ENCODE measurements at places on chromosomes 6 and 20.
A peak's percentile ranks its signal among the peaks of the same experiment; 100 is the strongest.

GRCh38 chr20:23331450-23332350, 18.9 kb upstream of the NXT1 start:
- DNase-seq, result no peak

DNA sequence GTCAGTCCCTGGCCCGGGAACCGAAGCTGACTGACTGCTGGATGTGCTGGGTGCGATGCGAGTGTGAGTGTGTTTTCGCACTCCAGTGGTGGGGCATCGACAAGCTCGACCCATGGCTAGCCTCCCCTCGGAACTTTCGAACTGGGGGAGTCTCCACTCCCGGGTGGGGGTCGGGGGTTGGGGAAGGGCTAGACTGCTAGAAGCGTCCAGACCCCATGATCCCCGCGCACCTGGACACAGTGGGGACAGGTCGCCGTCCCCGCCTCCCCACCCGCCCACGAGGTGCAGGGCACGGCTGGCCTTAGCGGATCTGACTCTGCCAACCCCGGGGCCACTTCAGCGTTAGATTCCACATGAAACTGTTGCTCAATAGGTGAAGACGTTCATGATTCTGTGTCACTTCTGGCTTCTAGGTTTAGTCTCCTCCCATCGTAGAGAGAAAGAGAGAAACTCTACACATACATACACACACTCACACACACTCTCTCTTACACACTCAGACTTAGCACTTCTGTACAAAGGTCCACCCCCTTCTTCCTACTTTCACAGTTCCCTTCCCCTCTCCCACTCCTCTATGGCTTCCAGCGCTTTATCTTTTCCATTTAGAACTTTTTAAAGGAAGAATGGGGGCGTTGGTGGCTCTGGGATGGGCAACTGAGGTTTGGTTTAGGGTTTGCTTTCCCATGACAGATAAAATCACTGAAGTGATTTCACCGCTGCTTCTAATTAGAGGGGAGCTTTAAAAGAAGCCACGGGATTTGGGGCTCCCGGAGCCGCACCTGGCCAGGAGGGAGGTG, 5.1 kb upstream of the TFAP2A start:
- DNase-seq, result no peak

- DNase-seq, result no peak
Observed at GRCh38 chr6:139539852-139540251, 165.4 kb upstream of the CITED2 start.

DNA sequence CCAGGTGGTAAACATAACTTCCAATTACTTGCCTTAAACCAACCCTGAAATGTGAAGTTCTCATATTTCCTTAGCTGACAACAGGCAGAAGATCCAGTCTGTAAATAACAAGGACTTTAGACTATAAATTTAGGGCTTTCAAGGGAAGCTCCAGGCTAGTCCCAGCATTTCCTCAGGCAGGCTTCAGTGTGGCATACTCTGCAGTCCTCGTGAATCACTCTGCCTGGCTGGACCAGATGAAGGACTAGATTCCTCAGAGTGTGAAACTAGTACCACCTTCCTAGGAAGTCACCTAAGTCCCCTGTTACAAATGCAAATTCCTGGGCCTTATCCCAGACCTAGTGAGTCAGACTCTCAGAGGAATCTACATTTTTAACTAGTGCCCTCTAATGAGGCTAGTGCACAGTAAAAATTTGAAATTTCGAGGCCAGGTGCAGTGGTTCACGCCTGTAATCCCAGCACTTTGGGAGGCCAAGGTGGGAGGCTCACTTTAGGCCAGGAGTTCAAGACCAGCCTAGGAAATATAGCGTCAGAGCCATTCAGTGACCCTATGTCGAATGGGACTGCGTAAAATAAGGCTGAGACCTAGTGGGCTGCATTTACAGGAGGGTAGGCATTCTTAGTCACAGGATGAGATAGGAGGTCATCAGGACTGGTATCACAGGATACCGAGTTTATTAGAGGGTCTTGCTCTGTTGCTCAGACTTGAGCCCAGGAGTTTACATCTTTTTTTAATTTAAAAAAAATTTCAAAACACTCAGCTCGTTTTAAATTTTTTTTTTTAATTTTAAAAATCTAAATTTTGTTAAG, 279.6 kb upstream of the JARID2 start:
- no peak for DNase-seq

- DNase-seq, result no peak
Observed at GRCh38 chr20:1885940-1886693, 9.1 kb upstream of the SIRPA start.

GRCh38 chr6:113879186-113880096, 22.3 kb downstream of the MARCKS start:
- no peak for DNase-seq

- no peak for DNase-seq
Observed at GRCh38 chr6:34238585-34239499, 2.2 kb downstream of the HMGA1 start.

- DNase-seq, result no peak
Observed at GRCh38 chr6:167154895-167155294, 2.9 kb downstream of the GPR31 start.

GRCh38 chr6:56853541-56853940, 101.4 kb upstream of the BEND6 start:
- DNase-seq, result no peak

DNA sequence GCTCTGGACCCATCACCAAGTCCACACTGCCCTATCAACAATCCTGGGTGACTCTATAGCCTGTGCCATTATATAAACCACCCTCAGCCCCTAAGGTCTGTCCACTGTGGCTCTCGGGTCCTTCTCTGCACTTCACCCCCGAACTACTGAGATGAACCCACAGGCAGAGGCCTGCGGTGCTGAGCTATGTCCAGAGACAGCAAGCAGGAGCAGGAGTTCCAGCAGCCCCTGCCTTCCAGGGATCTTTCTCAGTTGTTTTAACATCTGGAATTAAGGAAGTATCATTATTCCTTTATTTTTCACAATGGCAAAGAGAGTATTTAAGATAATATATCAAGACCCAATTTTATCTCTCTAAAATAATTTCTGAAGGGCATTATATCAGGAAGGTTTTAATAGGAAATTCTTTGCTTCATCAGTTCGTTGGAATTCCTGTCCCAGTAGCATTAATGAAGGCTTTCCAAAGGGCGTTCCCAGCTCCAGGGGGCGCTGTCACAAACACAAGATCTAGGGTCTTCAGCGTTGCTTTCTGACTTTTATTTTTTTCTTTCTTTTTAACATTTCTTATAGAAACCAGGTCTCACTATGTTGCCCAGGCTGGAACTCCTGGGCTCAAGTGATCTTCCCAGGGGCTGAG, 27.3 kb downstream of the RRBP1 start:
- DNase-seq, result no peak

GRCh38 chr6:129111853-129112252, 228.9 kb downstream of the LAMA2 start:
- no peak for DNase-seq

GRCh38 chr6:5657684-5658430, 348.9 kb downstream of the NRN1 start:
- no peak for DNase-seq

DNA sequence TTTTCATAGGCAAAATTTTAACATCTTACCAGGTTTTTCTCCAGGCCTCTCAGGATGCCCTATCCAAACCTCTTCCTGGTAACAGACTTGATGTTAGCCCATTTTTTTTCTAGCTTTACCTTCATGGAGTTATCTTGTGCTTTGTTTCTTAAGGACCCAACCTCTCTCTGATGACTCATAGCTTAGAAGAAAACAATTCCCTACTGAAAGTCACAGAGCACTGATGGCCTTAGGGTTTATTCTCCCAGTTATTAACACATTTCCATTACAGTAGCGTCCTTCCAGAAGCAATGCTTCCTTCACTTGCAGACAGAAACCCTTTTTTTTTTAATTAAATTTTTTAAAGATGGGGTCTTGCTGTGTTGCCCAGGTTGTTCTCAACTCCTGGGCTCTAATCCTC, 79.4 kb downstream of the IYD start:
- no peak for DNase-seq

DNA sequence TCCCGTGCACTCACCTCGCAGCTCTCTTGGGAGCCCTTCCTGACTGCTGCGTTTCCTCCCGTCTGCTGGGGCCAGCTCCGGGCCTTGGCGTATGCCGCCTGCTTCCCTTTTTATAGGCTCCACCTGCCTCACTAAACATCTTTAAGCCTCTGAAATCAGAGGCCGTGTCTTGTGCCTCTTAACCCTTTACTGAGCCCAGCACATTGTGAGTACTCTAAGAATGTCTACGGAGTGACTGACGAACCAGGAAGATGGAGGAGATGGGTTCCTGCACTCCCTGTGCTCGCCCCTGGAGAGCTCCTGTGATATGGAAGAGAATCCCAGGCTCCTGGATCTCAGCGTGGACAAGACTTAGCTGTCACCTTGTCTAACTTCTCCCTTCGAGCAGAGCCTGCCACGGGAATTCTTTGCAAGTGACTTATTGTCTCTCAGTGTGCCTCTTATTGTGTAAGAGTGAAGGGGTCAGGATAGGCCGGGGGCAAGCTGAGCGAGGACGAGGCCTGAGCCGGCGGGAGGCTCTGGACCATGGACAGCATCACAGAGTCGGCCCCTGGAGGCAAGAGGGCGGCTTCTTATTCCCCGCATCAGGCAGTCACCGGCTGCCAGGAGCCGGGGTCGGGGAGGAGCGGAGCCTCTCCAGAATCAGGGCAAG, 70.9 kb upstream of the CCDC167 start:
- no peak for DNase-seq

- peak; percentile 38 for DNase-seq
Observed at GRCh38 chr6:16183187-16183664, 54.3 kb downstream of the MYLIP start.

- DNase-seq, result no peak
Observed at GRCh38 chr6:84583784-84584183, 180.6 kb downstream of the TBX18 start.

Measured in CD4-positive, alpha-beta T cell treated with Interleukin-12 subunit alpha and Interleukin-12 subunit beta, for 1 hour (primary cell).